ENCODE measurements at places on chromosomes 16 and 17.

- no peak for DNase-seq
Observed at GRCh38 chr17:74690409-74690825, 22.3 kb downstream of the CD300LF start.

DNA sequence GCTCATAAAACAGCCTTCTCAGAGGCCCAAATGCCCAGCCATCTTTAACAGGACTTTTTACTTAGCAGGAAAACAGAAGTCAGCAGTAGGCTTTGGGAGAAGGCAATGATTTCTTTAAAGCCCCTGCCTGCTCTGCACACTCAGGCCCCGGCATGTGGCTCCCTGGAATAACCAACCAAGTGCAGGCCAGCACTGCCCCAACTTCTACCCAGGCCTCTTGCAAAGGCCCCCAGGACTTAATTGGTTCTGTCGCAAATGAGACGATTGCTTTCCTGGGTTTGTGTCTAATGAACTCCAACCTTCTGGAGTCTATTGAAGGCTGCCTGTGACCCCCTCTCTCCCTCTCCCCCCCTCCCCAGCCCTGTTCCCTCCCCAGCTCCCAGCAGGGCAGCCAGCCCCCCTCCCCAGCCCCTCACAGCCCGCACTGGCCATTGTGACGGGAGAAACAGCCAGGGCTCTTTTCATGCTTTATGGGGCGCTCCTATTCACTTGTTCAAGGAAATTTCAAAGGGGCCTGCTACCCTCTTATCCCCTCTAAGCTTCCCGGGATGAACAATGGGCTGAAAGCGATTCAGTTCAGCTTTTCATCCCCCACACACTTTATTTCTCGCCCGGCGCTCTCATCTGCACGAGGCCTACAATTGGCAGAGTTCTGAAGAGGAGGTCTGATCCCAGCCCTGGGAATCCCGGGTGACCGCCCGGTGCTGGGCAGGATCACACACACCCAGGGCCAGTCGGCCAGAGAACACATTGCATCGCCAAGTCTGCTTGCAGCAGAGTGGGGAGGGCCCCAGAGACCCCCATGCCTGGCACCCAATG lies 15.5 kb downstream of the AXIN2 start:
- DNase-seq, result no peak

GRCh38 chr16:55367301-55367811 lies 43.4 kb downstream of the IRX6 start:
- no peak for DNase-seq

- DNase-seq, result peak; percentile 27
Observed at GRCh38 chr17:50634224-50634914, at the start of gene ABCC3. Gene ABCC3 (plus strand): TSS chr17:50634881. CDS start chr17:50634937, 56 bp downstream.
